Activated T-cell treated with anti-CD3 and anti-CD28 coated beads for 4 hours (primary cell): ENCODE measurements at places on chromosomes 16 and 17.
A peak's percentile ranks its signal among the peaks of the same experiment; 100 is the strongest.

- no peak for DNase-seq
These were observed 79.6 kb downstream of the PGS1 start for GRCh38 chr17:78458091-78458490.

- DNase-seq: no peak
These were observed 90.5 kb upstream of the SOX9 start for GRCh38 chr17:72030067-72030899.

GRCh38 chr17:59331929-59332748 is 684 bp downstream of the YPEL2 start:
- no peak for DNase-seq

- no peak for DNase-seq
These were observed 1.1 kb downstream of the ANKFY1 start for GRCh38 chr17:4262703-4263102.

DNA sequence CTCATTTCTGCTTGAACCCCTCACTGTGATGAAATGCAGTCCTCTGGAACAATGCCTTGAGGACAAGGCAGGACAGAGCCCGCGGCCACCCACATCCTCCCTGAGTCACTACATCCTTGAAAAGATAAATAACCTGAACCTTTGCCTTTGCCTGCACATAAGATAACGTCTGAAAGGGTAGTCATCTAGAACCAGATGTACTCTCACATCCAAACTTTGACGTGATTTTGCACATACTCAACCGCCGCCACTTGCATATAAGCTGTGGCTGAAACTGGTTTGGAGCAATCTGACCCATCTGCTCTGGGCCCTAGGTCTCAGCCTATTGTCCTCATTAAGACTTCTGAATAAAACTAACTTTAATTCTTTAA is 252.1 kb downstream of the PHKB start:
- no peak for DNase-seq

DNA sequence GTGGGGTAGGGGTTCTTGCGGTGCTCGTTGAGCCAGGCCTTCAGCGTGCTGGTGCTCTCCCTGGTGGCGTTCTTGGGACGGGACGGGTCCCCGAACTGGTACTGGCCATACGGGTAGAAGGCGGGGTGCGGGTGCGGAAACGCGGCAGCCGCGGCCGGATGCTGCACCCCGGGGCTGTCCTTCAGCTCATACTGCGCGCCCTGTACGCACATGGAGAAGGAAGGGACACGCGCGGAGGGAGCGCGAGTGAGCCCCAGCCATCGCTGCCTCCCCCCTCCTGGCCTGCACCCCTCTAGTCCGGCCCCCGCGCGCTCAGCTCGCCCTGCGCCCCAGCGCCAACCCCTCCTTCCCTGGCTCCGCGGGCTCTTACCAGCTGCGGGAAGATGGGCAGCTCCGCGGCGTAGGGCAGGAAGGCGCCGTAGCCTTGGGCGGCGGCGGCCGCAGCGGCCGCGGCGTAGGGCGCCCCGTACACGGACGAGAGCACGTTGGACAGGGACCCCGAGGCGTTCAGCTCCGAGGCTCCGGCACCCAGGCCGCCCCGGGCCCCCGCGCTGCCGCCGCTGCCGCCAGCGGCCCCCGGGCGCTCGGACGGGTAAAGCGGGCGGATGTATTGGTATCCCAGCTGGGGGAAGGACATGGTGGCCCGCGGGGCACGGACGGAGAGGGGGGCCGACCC is 1.0 kb downstream of the IRX3 start:
- DNase-seq: no peak

GRCh38 chr16:21628121-21628726 is 24.2 kb downstream of the IGSF6 start:
- no peak for DNase-seq

DNA sequence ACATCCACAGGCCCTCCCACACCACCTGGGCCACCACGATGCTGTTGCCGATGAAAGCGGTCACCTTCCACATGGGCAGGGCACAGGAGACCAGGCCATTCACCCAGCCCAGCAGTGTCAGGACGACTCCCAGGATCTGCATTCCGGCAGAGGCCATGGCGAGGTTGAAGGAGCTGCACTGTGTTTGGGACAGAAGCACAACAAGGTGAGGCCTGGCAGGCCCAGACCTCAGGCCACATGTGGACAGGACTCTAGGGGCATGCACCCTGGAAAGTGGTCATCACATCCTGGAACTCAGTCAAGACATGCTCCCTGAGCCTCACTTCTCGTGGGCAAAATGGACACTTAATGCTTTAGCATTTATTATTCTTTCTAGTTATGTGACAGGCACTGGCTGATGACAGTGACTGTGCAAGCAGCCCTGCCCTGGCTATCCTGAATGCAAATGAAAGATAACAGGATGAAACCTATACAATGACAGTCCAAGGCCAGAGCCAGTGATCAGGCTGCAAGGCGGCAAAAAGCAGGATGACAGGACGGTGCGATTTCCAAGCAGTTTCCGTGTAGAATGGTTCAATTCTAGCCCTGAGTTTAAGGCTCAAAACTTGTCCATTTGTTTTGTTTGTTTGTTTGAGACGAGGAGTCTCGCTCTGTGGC is 2.0 kb downstream of the CLDN6 start:
- no peak for DNase-seq

GRCh38 chr17:50458270-50458669 is 10.4 kb downstream of the CHAD start:
- DNase-seq: no peak

DNA sequence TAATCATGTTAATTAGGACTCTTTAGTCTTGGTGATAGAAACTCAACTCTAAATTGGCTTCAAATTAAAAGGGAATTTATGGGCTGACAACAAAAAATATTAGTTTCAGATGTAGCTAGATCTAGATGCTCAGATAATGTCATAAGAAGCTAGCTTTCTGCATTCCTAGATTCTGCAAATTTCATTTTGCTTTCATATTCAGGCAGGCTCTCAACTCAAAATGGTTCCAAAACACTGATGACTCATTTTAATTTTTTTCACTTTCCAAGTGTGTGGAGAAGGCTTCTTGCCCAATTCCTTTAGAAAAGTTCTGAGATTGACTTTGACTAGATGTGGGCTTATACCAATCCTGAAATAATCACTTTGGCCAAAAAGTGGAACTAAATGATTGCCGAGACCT is 236.7 kb upstream of the GOT2 start:
- no peak for DNase-seq

GRCh38 chr17:7889166-7889955 is 772 bp downstream of the CHD3 start:
- DNase-seq: no peak

GRCh38 chr17:34443619-34444469 is 80.8 kb upstream of the CCL1 start:
- no peak for DNase-seq

DNA sequence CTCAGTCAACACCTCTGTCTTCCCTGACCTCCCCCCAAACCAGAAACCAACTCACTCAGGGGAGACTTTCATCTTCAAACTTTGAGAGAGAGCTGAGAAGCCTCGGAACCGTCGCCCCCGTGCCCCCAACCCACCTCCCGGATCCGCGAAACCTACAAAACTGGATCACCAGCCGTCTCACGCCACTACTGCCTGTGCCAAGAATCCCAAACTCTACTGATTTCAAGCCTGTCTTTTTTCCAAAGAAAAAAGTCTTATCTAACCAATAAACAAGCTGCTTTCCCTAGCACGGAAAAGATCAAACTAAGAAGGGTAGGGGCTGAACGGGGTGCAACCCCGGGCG is 2.0 kb downstream of the AXIN2 start:
- DNase-seq: no peak

GRCh38 chr17:14305785-14306496 is 5.1 kb downstream of the HS3ST3B1 start:
- DNase-seq: no peak

- DNase-seq: no peak
These were observed 92.8 kb downstream of the AMFR start for GRCh38 chr16:56332464-56333079.

GRCh38 chr17:57624386-57624785 is 120.7 kb downstream of the CCDC182 start:
- no peak for DNase-seq

DNA sequence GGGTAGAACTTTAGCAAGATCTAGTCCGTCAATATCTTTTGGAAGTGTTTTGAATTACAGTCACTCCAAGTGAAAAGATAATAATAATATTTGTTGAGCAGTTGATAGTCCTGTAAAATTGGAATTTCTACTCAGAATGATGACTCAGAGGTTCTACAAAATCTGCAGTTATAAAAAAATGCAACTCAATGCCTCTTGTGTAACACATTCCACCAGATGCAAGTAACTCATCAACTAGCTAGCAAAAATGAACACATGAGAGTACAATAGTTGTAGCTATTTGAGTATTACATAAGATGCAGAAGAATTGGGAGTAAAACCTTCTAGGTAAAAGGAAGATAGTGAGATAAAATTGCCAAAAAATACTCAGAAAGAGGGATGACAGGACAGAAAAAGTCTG is 177.2 kb downstream of the CDH8 start:
- no peak for DNase-seq

DNA sequence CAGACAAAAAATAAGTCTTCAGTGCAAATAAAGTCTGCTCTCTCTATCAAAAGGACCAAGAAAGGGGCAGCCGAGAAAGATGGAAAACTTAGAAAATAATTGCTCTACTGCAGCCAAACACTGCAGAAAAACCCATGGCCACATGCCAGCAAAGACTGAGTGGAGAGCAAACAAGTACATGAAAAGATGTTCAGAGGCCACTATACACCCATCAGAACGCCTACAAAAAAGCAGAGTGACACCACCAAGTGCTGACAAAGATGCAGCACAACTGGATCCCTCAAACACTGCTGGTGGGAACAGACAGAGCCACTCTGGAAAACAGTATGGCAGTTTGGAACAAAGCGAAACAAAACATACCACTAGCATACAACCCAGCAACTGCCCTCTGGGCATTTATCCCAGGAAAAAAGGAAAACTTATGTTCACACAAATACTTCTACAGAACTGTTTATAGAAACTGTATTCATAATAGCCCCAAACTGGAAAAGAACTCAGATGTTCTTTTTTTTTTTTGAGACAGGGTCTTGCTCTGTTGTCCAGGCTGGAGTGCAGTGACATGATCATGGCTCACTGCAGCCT is 36.7 kb downstream of the KIAA0753 start:
- no peak for DNase-seq

DNA sequence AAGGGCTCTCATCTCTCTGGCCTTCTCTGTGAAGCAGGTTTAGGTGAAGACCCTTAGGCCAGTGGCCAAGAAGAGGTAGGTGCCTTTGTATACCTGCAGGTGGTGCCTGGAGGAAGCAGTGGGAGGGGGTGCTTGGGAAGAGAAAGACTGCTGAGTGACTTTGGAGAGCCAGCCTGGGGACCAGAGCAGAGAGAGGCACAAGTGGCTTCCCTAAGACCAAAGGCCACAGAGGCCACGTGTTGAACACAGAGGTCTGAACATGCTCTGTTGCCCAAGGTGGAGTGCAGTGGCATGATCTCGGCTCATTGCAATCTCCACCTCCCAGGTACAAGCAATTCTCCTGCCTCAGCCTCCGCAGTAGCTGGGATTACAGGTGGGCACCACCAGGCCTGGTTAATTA is 103.5 kb downstream of the CPPED1 start:
- DNase-seq: no peak

DNA sequence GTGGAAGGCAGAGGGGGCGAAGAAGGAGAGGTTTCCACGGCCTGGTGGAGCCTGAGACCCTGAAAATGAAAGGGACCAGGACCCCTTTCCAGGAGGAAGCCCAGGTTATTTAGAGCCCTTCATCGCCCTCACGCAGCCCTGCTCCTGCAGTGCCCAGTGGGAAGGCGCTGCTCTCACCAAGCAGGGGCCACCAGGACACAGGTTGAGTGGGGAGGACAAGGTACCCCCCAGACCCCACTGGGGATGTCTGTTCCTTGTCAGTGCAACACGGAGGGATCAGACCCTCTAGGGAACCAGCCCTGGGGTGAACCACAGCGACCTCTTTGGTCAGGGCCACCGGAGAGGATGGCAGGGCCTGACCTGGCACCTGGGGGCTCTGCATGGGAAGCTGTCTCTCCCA is 163.9 kb downstream of the C16orf95 start:
- no peak for DNase-seq

DNA sequence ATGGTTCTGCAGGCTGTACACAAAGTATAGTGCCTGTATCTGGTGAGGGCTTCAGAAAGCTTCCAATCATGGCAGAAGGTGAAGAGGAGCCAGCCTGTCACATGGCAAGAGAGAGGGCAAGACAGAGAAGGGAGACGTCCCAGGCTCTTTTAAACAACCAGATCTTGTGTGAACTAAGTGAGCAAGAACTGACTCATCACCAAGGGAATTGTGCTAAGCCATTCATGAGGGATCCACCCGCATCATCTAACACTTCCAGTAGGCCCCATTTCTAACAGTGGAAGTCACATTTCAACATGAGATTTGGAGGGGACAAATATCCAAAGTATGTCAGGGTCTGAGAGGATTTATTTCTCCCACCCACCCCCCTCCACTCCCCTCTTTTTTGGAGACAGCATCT is 56.2 kb upstream of the ELAC2 start:
- no peak for DNase-seq

- DNase-seq: no peak
These were observed 30.1 kb upstream of the CPNE2 start for GRCh38 chr16:57062329-57062728.

DNA sequence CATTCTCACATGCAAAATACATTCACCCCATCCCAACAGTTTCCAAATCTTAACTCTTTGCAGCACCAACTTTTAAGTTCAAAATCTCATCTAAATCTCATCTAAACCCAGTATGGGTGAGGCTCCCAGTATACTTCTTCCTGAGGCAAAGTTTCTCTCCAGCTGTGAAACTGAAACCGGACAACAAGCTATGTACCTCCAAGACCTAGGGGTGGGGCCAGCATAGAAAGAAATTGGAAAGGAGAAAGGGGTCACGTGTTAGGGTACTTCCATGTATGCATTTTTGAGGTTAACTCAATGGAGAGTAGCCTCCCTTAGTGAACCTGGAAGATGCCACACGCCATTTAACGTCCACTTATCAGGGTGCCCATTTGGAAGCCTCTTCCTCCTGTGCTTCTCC is 23.9 kb upstream of the LRRC75A start:
- no peak for DNase-seq

DNA sequence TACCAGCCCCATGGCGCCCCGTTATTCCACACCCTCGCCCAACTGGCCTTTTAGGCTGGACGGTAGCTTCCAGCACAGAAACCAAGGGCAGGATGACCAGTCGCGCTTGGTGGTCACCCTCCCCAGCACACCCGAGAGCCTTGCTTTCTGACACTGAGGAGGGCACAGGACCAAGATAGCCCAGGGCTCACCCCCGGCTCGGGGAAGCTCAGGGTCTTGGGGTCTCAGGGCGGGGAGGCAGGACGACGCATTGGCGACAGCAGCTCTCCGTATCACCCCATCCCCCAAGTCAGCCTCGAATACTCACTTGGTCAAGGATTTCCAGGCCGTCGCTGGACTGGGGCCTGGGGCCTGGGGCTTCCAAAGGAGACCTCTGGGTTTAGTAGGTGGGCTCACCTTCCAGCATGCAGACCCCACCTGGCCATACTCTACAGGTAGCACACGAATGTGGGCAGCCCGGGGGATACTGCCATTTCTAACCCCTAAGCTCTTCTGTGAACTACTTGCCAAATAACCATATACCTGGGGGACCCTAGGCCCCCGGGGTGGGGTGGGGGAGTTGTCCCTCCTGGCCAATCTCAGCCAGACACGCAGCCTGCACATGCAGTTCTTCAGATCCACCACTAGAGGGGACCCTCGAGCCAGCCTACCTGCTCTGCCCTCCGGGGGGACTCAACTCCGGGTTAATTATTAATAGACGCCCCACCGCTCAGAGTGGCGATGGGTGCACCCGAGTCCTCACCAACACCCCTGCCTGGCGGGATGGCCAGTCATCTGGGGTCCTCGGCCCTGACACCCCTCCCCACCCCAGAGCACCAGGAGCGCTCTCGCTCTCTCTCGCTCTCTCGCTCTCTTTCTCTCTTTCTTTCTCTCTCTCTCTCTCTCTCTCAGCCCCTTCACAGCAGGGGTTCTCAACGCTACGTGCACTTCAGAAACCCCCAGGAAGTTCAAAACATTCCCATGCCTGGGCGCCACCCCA is 30.0 kb downstream of the TBC1D16 start:
- peak; percentile 31 for DNase-seq
